Putamen (tissue), 1 donor: ENCODE measurements at places on chromosomes 3 and 15.

DNA sequence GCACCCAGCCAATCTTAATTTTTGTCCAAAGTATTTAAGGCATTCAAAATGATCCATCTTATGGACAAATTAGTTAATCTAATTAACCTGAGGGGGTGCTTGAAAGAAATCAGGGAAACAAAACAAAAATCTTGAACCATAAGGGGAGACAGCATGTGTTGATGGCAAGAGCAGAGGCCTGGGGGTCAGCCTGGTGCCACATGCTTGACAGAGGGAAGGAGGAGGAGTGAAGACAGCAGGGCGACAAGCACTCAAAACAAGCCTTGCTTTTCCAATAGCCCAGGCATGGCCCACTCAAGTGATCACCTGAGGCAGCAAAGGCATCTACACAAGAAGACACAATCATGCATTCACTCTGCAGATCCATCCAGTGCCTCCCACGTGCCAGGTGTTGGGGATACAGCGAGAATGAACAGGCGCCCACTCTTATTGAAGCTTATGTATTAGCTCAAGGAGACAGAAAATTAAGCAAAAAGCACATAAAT is 25.0 kb upstream of the MGLL start:
- peak; percentile 18 for DNase-seq

DNA sequence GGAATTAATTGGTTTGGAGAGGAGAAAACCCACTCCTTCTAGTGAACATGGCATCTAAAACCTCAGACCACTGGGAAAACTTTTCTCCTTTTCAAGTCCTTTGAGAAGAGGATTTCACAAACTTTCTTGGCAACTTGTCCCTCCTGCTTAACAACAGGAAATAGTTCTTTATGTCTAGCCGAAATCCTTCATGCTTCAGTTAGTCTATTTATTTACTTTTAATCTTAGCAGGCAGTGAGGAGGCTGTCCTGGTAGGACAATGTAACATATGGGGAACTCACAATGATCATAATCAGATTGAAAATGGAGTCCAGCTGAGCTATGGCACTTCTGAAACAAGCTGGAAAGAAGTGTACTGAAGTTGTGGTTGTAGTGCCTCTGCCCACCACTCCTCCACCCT is 50.6 kb downstream of the KY start:
- no peak for DNase-seq

DNA sequence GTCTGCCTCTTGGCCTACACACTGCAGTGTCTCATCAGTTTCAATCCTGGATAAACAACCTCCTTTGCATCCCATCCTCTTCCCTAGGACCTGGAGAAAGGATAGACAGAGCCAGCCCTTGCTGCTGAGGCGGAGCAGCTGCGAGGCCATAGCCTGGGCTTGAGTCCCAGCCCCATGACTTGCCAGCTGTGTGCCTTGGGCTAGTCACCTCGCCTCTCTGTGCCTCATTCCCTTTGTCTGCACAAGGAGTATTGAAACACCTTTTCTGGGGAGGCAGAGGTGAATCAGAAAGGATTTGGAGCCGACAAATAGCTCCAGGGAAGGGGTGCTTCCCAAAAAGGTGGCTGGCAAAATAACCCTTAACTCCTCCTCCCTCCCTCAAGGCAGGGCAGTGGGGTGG is 65.0 kb upstream of the SLC6A1 start:
- no peak for DNase-seq

- no peak for DNase-seq
Measured at GRCh38 chr15:39365161-39365560, 215.7 kb upstream of the THBS1 start.

- DNase-seq, result no peak
Measured at GRCh38 chr3:54793171-54793570, 134.7 kb downstream of the LRTM1 start.

- DNase-seq, result no peak
Measured at GRCh38 chr3:197104738-197105137, 75.1 kb upstream of the MELTF start.

DNA sequence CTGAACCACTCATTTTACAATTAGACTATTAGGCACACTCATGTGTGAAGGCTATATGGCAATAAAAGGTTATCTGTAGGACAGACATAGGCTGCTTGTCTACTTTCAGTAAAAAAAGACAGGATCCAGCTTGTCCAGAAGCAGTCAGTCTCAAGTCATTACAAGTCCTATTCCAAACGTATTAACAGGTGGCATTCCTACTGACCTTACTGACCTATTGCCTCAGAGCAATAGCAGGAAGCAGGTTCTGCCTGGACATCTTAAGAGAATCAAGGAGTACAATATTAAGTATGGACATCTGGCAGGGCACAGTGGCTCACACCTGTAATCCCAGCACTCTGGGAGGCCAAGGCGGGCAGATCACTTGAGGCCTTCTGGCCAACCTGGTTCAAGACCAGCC is 7.0 kb downstream of the CMTM6 start:
- no peak for DNase-seq

DNA sequence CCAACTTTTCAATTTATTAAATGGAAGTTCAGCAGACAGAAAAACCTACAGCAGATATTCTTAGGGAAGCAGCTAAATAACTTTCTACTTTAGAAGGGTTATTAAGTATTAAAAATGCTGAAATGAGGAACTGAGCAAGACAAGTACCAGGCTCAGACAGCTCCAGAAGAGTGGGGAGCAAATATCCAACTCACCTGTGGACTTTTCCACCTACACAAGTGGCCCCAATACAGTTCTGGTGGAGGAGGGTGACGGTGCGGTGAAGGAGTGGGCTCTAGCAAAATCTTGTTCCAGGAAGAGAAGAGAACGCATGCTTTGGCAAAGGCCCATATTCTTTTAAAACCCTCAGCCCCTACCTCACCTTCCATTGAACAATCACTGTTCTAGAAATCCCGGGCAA is 129.7 kb upstream of the LMOD3 start:
- no peak for DNase-seq

GRCh38 chr15:37693926-37694325 is 240.5 kb upstream of the TMCO5A start:
- DNase-seq, result no peak

- no peak for DNase-seq
Measured at GRCh38 chr3:176920766-176921160, 276.5 kb downstream of the TBL1XR1 start.

DNA sequence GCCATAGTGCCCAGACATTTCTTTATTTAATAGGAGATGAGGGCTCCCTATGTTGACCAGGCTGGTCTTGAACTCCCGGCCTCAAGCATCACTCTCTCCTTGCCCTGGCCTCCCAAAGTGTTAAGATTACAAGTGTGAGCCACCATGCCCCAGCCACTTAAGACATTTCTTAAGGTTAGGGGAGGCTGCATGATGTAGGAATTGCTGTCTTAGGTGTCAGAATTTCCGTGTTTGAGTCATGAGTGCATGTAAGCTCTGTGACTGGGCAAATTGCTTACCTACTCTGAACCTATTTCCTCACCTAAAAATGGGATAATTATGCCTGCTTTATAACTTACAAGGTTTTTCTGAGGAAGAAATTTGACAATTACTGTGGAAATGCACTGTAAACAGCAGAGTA is 34.2 kb upstream of the SIAH2 start:
- DNase-seq, result no peak

GRCh38 chr3:175179055-175179454 is 319.9 kb downstream of the NAALADL2 start:
- DNase-seq, result no peak

DNA sequence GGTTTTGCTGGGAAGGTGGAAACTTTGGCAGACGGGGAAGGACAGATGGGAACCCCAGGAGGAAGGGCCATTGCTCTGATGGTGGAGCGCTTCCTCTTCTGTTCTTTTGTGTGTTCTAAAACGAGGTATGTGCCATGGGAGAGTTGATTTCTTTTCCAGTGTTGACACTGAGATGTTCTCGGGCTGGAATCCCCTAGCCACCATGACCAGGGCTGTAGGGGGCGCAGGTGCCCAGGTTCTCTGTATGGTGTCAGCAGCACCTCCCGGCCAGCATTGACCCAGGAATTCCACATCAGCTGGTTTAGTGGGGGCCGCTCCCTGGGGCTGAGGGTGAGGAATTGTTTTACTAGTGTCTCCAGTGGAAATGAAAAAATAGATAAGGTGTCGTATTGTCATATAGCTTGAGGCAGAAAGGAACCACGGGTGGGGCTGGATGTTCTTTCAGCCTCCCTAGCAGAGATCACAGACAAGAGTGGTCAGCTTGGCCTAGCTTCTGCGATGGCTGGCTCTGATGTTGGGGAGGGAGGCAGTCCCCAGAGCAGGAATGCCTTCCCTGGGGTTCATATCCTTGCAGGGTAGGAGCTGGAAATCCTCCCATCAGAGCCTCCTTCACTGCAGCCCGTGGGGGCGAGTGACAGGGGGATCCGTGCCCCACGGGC is 34.2 kb upstream of the ACAD9 start:
- DNase-seq, result no peak

DNA sequence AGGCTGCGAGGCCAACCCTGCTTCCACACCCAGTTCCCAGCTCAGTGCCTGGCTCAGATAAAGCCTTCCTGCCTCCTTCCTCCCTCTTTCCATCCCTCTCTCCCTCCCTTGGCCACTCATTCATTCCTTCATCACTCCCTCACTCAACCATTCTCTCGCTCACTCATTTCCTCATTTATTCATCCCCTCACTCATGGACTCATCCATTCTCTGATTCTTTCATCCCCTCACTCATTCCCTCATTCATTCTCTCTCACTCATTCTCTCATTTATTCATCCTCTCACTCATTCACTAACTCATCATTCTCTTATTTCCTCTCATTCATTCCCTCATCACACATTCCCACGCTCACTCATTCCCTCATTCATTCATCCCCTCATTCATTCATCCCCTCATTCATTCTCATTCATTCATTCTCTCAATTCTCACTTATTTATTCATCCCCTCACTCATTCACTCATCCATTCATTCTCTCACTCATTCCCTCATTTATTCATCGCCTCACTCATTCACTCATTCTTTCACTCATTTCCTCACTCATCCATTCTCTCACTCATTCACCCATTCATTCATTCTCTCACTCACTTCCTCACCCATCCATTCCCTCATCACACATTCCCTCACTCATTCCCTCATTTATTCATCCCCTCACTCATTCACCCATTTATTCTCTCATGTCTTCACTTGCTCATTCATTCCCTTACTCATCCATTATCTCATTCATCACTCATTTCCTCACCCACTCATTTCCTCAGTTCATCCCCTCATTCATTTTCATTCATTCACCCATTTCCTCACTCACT is 13.2 kb downstream of the ABTB1 start:
- no peak for DNase-seq

- DNase-seq, result no peak
Measured at GRCh38 chr3:107684431-107684925, 161.7 kb downstream of the BBX start.

GRCh38 chr3:12455740-12456139 is 28.5 kb upstream of the TSEN2 start:
- no peak for DNase-seq

DNA sequence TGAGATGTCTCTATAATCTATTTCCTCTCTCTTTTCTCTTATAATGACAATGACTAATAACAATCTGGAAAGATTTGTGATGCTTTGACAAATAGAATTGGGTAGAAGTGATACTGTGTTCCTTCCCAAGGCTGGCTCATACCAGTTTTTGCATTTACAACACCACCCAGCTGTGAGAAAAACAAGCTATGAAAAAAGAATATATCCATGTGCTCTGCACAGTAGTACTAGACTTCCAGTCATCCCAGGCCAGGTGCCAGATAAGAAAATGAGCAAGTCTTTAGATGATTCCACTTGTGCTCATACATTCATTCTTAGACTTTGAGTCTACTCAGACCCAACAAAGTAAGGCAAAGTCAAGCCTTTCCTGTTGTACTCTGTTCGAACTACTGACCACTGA is 350.2 kb upstream of the POU1F1 start:
- DNase-seq, result no peak

- no peak for DNase-seq
Measured at GRCh38 chr3:127844326-127844942, 22.1 kb upstream of the MGLL start.

DNA sequence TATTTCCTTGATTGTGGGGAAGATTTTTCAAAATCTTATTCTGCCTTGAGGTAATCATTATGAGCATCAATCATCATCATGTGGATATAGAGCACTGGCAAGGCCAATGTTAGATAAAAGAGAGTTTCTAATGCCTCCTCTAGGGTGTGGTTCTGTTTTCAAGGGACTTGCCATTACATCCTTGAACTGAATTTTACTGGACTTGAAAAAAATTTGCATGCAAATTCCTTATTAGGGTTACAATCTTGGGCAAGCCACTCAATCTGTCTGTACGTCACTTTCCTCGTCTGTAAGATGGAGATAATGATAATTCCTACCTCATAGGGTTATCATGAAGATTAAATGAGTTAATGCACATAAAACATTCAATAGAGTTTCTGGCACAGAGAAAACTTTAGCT is 156.2 kb upstream of the WNT5A start:
- DNase-seq, result no peak

- DNase-seq, result no peak
Measured at GRCh38 chr15:100895721-100896120, 16.1 kb downstream of the ALDH1A3 start.

GRCh38 chr15:70643783-70644125 is 119.6 kb downstream of the UACA start:
- DNase-seq, result no peak

DNA sequence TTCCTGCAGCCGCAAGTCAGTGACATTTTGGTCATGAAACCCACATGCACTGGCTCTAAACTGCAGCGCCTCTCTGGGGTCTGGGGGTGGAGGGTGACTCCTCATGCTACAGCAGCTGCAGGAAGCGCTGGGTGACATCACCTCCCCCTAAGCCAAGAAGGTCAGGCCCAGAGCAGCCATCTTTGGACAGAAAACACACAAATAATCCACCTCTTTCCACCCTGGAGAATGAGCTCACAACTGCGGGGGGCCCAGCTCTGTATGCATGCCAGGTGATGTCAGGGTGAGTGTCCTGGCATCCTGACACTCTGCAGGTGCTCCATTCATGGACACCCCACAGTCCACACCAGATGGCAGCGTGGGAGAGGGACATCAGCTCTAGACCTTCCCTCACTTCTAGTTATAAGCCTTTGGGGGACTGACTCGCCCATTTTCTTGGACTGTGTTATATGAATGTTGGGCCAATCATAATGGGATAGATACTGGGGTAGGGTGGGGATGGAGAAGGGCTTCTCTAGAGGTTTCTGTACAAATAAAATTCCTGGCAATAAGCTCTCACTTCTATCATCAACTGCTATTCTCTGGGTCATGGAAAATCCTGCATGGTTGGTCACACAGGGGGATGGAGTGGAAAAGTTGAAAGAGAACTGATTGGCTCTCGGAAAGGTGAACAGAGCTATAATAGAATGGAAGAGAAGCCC is 70.7 kb upstream of the THBS1 start:
- DNase-seq, result no peak

- no peak for DNase-seq
Measured at GRCh38 chr3:119870512-119870911, 88.6 kb downstream of the NR1I2 start.

DNA sequence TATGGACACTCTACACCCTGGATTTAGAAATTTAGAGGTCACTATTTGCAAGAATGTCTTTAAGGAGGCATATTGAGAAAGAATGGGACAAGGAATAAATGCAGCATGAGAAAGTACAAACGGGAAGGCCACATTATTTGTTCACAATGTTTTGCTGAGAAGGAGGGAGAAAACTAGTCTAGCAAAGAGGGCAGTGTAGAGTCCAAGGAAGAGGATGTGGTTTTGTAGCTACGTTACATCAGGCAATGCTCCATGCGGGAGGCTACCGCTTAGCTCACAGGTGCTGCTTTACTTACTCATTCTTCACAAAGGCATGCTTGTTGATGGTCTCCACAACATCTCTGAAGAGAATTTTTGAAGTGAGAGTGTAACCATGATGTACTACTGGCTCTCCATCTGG is 191.1 kb downstream of the PLCH1 start:
- DNase-seq, result no peak
